GM23338 (cell line): ENCODE measurements at places on chromosomes 3 and 15. TPM values are rescaled to one million over a fixed set of nuclear protein-coding genes. Genes with fewer than 3 reads are reported as not detected.
A peak's percentile ranks its signal among the peaks of the same experiment; 100 is the strongest.

The CCRL2 gene
- not detected in 2 replicates for polyA plus RNA-seq

DNA sequence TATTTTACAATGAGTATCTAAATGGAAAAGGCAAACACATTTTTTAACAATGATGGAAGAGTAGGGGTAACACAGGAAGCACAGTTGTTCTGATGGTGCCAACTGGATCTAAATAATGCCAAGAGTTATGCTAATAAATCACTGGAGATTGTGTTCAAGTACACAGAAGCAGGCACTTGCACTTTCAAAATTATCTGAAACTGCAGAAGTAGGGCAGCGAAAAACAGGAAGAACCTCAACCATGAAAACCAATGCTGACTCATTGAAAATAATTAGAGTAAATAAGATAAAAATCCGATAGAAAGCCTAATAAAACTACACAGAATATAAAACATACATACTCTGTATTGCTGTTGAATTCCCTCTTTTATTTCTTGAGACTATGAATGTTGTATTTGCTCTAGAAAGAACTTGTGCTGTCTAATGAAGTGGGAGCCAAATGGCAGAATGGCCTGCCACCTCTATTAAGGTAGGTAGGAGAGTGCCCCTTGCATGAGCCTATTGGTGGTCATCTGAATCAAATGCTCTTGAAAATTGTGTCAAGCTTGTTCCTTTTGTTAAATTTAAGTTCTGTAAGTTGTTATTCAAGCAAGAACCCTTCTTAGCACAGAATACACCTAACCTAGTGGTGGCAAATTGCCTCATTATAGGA lies 93.7 kb downstream of the ABI3BP start:
- DNase-seq = no peak

- no peak for DNase-seq
Observed at GRCh38 chr15:81254277-81254915, 57.7 kb downstream of the IL16 start.

The TUSC7 gene
- not detected in 2 replicates for polyA plus RNA-seq

GRCh38 chr3:4570840-4571621 lies 77.9 kb downstream of the ITPR1 start:
- DNase-seq = no peak

The PRR20G gene
- polyA plus RNA-seq = 0.21 and 0.39 TPM in 2 replicates

The PTX3 gene
- 1.2 TPM in 2 replicates for polyA plus RNA-seq

The GOLGA6L7 gene
- 0.23 and 0.47 TPM in 2 replicates for polyA plus RNA-seq

DNA sequence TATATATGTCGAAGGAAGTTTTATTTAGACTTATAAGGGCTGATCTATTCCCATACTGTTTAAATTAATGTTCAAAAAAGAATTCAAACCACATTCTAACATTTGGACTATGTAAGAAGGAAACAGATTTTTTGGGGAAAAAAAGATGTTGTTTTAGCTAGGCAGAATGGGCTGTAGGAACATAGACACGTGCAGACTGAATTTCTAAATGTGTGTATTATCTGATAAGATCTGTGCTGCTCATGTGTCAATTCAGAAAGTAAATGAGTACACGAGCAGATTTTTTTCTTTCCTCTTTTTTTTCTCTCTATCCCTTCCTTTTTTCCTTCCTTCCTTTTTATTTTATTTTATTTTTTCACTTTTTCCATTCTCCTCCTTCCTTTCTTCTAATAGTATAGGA lies 259.5 kb upstream of the KCNH8 start:
- DNase-seq = no peak

DNA sequence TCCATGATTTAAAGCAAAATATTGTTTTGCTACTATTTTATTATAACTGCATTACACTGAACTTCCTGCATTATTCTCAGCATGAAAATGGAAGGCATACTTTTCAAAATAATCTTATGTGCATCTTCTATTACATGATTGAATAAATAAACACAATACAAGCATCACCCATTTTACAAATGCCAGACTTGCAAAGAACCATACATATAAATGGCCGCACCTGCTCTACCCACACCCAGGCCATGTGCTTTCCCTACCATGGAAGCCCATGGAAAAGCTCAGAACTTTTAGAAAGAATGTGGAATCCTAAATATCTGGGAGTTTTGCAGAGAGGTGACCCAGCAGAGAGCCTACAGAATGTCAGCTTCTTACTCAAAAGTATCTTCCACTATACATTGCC lies 127.2 kb downstream of the SHOX2 start:
- no peak for DNase-seq

- DNase-seq = no peak
Observed at GRCh38 chr3:16142350-16143025, 32.0 kb upstream of the GALNT15 start.

DNA sequence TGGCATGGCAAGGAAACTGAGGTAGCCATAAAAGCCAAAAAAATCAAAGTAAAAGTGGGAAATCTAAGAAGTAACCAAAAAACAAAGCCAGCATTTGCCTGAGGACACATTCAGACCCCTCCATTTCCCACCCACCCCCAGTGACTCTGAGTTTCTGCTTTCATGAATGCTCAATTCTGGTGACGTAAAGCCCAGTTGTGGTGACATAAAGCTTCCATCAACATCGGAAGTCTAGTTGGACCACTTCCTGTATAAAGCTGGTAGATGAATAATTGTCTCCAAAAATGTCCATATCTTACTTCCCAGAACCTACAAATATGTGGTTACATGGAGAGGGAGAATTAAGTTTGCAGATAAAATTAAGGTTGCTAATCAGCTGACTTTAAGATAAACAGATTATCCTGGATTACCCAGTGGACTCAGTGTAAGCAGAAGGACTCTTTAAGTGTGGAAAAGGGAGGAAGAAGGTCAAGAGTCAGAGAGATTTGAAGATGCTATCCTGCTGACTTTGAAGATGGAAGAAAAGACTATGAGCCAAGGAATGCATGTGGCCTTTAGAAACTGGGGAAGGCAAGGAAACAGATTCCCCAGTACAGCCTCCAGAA lies 62.0 kb upstream of the ST3GAL6 start:
- no peak for DNase-seq

The NUP210 gene
- polyA plus RNA-seq = 13.8 and 14.1 TPM in 2 replicates

- peak; percentile 37 for DNase-seq
Observed at GRCh38 chr15:87477737-87478686, 778.5 kb downstream of the NTRK3 start.

DNA sequence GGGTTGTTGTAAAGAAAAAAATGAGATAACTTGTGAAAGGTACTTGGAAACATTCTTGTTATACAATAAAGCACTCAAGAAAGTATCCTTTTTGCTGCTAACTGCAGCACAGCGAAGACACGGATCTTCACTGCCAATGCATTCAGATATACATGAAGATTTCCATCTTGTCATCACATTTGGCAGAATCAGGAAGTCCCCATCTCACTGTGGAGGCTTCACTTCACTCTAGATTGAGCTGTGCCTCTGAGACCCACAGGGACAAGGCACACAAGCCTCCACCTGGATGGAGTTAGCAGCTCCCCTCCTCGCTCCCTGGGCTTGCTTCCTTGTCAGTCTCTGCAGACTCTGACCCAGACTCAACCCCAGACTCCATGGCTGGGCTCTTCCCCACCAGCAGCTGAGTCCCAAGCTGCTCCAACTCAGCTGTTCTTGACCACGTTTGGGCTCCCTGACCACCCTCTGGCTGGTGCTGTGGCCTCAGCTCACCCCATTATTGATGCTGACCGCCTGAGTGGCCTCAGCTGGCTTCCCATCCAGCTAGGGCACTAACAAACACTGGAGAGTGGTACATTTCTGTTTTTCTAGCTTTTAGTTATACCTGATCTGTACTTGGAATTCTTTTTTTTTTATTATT lies 45.4 kb upstream of the SMAD3 start:
- DNase-seq = no peak

- no peak for DNase-seq
Observed at GRCh38 chr15:44727485-44728231, 8.7 kb upstream of the TRIM69 start.

The EPHA6 gene
- polyA plus RNA-seq = 0.35 and 0.37 TPM in 2 replicates

DNA sequence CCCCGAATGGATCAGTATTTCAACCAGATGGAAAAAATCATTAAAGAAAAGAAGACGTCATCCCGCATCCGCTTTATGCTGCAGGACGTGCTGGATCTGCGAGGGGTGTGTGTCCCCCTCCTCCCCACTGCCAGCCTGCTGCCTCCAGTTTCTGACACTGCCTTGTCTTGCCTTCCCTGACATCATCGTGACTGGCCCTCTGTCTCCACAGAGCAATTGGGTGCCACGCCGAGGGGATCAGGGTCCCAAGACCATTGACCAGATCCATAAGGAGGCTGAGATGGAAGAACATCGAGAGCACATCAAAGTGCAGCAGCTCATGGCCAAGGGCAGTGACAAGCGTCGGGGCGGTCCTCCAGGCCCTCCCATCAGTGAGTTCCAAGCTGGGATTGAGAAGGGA lies 10.9 kb downstream of the EIF4G1 start:
- no peak for DNase-seq

DNA sequence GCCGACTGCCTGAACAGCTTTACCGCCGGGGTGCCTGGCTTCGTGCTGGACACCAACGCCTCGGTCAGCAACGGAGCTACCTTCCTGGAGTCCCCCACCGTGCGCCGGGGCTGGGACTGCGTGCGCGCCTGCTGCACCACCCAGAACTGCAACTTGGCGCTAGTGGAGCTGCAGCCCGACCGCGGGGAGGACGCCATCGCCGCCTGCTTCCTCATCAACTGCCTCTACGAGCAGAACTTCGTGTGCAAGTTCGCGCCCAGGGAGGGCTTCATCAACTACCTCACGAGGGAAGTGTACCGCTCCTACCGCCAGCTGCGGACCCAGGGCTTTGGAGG lies 815 bp downstream of the SPINT1 start:
- DNase-seq = peak; percentile 59
